ENCODE measurements at places on chromosomes 5 and 9. TPM values are rescaled to one million over a fixed set of nuclear protein-coding genes. Genes with fewer than 3 reads are reported as not detected.

The BARHL1 gene
- not detected for total RNA-seq

The GRM6 gene
- not detected for total RNA-seq

The CCNI2 gene
- 4.5 TPM for total RNA-seq

The FSD1L gene
- 10.5 TPM for total RNA-seq

The PRRX2 gene
- 2.1 TPM for total RNA-seq

The FBP2 gene
- total RNA-seq: 26.9 TPM

The IFNB1 gene
- total RNA-seq: not detected

The ARHGEF28 gene
- 63.9 TPM for total RNA-seq

The TLE4 gene
- total RNA-seq: 77.3 TPM

The PDCD1LG2 gene
- total RNA-seq: 0.64 TPM

The CYLC2 gene
- not detected for total RNA-seq

The PLCXD3 gene
- total RNA-seq: 0.53 TPM

The EHMT1 gene
- total RNA-seq: 96.8 TPM

The CDH6 gene
- 89.1 TPM for total RNA-seq

The OLFM1 gene
- total RNA-seq: 5.1 TPM

The LCN1 gene
- not detected for total RNA-seq

The SPINK7 gene
- not detected for total RNA-seq

The NOXA1 gene
- total RNA-seq: 5.3 TPM

The RNF14 gene
- total RNA-seq: 58.0 TPM

The HSPA9 gene
- total RNA-seq: 275 TPM

The PCDHA9 gene
- 0.58 TPM for total RNA-seq

The NR5A1 gene
- 0.12 TPM for total RNA-seq
